ENCODE measurements at places on chromosomes 4 and X. TPM values are rescaled to one million over a fixed set of nuclear protein-coding genes. Genes with fewer than 3 reads are reported as not detected.

The SPARCL1 gene
- not detected for total RNA-seq

The SHROOM4 gene
- 0.09 TPM for total RNA-seq

The CPEB2 gene
- 24.7 TPM for total RNA-seq

The ZNF185 gene
- total RNA-seq, result 6.5 TPM

The HTR2C gene
- total RNA-seq, result not detected
